RCC 7860 (cell line): ENCODE measurements at places on chromosomes 4 and X.

DNA sequence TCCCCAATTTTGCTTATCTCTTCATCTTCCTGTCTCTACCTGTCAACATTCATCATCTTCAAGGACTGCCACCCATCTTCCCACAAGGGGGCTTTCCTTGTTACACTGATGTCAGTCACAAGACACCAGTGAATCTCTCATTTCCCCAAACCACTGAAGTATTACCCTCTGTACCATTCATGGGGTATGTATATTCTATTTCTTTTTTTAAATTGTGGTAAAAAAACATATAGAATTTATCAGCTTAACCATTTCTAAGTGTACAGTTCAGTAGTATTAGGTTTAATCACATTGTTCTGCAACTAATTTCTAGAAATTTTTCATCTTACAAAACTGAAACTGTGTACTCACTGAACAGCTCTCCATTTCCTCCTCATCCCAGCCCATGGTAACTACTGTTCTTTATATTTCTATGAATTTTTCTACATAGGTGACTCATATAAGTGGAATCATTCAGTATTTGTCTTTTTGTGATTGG, 98.6 kb downstream of the LARP7 start:
- no peak for DNase-seq

DNA sequence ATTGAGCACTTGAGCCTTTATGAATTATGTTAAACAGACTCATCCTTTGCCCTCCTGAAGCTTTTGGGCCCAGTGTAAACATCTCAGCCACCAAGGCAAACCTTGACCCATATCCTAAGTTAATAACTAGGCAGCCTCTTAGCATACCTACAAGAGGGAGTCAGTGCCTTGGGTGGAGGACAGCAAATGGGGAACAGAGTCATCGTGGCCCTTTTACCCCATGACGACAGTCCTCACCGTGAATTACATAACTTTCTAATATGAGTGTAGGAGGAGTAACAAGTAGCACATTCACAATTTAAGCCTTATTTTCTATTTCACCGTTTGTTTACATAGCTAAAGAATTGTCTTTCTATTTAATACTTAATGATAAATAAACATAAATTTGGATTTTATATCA, 16.8 kb downstream of the CLDN22 start:
- DNase-seq, result no peak

DNA sequence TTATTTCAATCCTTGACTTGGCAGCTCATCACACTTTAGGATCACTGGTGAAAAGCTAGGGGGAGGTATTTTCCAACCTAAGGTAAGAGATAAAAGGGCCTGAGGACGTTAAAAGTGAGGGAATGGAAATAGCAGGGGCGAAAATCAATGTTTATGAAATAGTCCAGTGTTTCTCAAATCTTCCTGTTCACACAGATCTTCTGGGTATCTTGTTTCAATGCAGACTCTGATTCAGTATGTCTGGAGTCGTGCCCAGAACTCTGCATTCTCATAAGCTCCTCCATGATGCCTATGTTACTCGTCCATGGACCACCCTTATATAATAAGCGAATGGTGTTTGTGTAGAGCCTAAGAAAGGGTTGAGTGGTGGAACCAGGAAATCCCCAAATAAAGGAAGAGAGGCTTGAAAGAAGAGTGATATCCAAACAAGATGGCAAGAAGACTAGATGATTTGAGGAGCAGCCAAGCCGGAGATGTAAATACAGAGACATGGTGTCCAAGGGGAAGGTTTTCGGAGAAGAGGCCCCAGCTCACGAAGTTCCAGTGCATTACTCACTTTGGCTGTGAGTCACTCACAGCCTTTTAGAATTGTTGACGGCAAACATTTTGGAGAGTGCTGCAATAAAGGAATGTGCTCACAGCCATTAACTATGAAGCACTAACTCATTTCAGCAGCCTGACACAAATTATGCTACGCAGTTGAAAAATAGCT, 215.6 kb upstream of the PPARGC1A start:
- DNase-seq, result no peak

- DNase-seq, result no peak
These were observed 154.3 kb downstream of the CAMK2D start for GRCh38 chr4:113607147-113607720.

DNA sequence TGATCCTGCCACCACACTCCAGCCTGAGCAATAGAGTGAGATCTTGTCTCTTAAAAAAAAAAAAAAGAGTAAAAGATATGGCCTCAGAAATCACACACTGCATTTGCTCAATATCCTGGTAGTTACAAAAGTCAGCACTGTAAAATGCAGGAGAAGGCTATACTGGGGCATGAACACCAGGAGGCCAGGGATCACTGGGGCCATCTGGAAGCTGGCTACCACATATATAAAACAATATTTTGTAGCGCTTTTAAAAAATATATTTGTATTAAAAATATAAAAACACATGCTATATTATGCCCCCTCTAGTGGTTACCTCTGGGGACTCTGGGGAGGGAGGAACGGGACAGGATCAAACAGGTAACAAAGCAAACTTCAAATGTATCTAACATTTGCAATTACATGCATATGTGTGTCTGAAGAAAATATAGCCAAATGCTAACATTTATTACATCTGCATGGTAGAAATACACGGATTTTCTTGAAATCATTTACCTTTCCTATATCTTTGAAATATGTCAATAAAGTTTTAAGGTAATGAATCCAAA, 4.0 kb downstream of the C4orf46 start:
- no peak for DNase-seq

- DNase-seq, result peak; percentile 29
These were observed 280.3 kb downstream of the ARAP2 start for GRCh38 chr4:35963974-35964515.
